ENCODE measurements at places on chromosomes 7 and 10. TPM values are rescaled to one million over a fixed set of nuclear protein-coding genes. Genes with fewer than 3 reads are reported as not detected.
A peak's percentile ranks its signal among the peaks of the same experiment; 100 is the strongest.

The ABCA13 gene
- total RNA-seq, result 3.6 TPM

GRCh38 chr10:29136411-29136810, 152.5 kb upstream of the LYZL1 start:
- DNase-seq, result no peak

GRCh38 chr10:23695825-23696420, 257.0 kb downstream of the OTUD1 start:
- no peak for DNase-seq

- DNase-seq, result no peak
These were observed 40.4 kb upstream of the OPN4 start for GRCh38 chr10:86613905-86614304.

DNA sequence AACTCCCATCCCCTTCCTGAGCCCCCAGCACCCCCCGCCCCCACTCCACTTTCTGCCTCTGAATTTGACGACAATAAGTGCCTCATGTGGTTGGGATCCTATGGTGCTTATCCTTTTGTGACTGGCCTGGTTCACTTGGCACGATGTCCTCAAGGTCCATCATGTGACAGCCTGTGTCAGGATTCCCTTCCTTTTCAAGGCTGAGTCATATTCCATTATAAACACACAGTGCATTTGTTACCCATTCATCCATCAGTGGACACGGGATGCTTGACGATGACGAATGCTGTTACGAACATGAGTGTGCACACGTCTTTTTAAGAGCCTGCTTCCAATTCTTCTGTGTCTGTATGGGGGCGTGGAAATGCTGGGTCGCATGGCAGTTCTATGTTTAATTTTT, 26.7 kb downstream of the SHH start:
- DNase-seq, result peak; percentile 79

The SLK gene
- total RNA-seq, result 48.1 TPM

DNA sequence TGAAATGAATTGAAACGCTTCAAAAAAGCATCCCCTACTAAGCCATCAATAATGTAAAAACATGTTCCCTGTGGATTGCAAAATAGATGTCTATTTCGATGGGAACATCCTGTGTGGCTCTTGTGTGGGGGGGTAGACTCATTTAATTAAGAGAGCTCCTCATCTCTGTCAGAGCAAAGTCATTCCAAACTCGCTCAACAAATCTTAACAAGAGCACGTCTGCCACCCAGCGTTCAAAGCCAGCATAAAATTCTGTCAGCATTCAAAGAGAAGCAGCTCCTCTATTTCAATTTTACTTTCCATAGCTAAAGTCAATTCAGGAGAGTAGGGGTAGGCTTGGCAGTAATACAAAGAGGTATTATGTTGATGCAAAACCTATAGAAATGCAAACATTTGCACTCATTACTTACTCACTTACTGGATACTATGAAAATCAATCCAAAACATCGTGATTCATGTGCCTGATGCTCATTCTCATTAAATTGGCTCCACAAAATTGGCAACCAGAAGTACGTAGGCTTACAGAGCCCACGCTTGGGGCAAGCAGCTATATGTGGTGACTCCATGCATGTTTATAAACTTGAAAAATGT, 114.9 kb downstream of the IPMK start:
- no peak for DNase-seq

The KLF14 gene
- total RNA-seq, result not detected

- no peak for DNase-seq
These were observed 994 bp upstream of the LRGUK start for GRCh38 chr7:134126146-134126545.

DNA sequence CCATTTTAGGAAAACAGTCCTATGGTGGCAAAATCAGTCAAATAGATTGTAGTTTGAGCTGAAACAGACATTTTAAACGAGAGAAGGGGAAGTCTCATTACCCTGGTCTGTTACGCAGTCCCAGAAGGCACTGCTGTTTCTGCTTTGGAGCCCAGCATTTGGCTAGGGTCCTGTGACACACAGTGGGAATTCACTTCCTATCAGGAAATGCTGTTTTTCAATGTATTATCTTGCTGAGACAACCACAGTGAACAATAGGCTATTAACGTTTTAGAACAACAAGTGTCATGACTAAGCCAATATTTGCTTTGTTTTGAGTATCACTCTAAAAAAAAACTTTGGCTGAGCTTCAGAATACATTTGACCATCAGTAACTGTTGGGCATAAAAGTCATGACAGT, 74.1 kb downstream of the ADD3 start:
- DNase-seq, result peak; percentile 10

The GALNT17 gene
- total RNA-seq, result 0.36 TPM

GRCh38 chr10:4202938-4203337, 417.9 kb upstream of the KLF6 start:
- DNase-seq, result no peak

GRCh38 chr10:58219875-58220274, 47.8 kb downstream of the IPMK start:
- no peak for DNase-seq

The NRBF2 gene
- total RNA-seq, result 35.1 TPM

The RELN gene
- 0.36 TPM for total RNA-seq

- no peak for DNase-seq
These were observed 32.5 kb upstream of the EIF4H start for GRCh38 chr7:74141705-74142104.

All from osteoblast (primary cell).